ENCODE measurements at places on chromosomes 7 and 10.

DNA sequence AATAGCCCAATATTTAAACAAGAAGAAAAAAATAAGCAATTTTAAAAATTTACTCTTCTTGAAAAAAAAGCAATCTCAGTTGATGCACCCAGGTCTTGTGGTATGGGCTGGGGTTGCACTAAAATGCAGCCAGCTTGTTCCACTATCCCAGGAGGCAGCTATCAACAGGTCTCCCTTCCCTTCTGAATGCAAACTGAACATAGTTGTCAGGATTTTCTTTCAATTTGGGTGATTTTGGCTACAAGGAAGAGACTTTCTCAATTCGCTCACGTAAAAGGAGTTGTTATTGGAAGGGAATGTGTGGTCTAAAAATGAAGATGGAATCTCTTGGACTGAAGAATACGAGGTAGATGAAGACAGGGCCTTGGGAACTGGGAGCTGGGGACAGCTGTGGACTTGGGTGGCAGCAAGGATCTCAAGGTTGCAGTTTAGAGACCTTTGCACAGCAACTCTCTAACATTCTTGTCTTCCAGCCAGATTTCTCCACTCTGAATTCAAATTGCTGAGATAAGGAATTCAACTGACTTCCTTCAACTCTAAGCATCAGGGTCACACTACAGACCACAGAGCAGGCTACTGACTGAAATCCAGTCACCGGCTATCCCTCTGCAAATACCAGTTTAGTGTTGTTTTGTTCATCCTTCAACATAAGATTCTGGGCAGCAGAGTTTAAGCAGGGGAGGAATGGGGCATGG, 3.1 kb upstream of the TMEM26 start:
- DNase-seq = no peak

- DNase-seq = peak; percentile 94
Observed at GRCh38 chr7:1532456-1533254, 2.2 kb downstream of the MAFK start.

GRCh38 chr10:80413271-80413996, 5.1 kb downstream of the PRXL2A start:
- DNase-seq = peak; percentile 79

DNA sequence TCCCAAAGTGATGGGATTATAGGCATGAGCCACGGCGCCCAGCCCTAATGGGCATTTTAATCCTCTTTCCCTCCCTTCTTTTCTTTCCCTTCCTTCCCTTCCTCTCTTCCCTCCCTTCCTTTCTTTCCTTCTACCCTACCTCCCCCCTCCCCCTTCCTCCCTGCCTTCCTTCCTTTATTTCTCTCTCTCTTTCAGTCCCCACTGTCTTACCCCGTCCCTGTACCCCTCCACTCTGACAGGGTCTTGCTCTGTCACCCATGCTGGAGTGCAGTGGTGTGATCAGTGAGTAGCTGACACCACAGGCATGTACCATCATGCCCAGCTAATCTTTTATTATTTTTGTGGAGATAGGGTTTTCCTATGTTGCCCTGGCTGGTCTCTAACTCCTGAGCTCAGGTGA, 24.2 kb downstream of the LCOR start:
- no peak for DNase-seq

DNA sequence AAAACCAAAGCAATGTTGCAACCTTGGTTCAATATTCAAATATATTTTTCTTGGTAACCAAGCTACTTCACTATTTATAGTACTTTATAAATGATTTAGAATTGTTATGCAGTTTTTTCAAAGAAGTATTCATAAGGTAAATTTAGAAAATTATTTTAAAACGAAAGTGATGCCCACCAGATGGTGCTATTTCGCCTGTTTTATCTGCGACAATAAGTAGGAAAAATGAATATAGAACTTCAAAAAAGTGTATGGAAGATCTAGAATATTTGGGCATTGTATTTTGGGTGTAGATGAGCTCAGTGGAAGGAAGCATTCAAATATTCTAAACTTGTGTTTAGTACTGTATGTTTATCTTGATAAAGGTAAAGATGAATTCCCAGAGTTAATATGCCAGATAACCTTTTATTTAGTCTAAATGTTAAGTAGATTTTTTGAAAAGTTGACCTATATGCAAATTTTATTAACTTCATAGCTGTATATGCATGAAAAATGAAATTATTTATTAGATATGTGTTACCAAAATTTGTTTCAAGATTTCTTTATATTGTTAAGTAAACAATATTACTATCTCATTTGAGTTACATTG, 93.2 kb downstream of the ADK start:
- DNase-seq = peak; percentile 38

GRCh38 chr10:124336186-124336585, 82.5 kb downstream of the OAT start:
- DNase-seq = no peak

DNA sequence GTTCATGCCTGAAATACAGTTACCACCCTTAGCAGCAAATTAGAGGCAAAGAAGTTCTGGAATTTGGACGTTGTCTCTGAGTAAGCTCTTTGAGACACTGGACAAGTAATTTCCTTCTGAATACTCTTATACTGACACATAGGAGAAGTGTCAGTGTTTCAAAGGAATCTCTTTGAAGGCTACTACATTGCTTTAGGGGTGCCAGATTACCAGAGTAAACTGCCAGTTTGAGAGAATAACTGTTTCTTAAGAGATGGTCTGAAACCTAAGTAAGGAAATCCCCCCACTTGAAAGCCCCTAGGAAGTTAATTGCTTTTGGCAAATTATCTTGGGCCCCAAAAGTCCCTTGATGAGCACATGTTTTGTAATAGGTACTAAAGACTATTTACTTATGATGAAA, 3.4 kb downstream of the FAS start:
- DNase-seq = peak; percentile 53

- no peak for DNase-seq
Observed at GRCh38 chr7:33446551-33446950, 317.2 kb downstream of the BBS9 start.

- DNase-seq = peak; percentile 41
Observed at GRCh38 chr7:27576360-27576944, 86.2 kb downstream of the HIBADH start.
